Stimulated activated naive CD4-positive, alpha-beta T cell treated with Interleukin-2 at 50 U/mL for 16 hours (primary cell): ENCODE measurements at places on chromosomes 3 and 15.
A peak's percentile ranks its signal among the peaks of the same experiment; 100 is the strongest.

GRCh38 chr3:170448584-170448983 is 29.9 kb downstream of the CLDN11 start:
- no peak for DNase-seq

GRCh38 chr15:96355568-96356187 is 25.2 kb downstream of the NR2F2 start:
- DNase-seq, result no peak

- DNase-seq, result no peak
These were observed 277 bp upstream of the HDDC3 start for GRCh38 chr15:90932660-90932991.

DNA sequence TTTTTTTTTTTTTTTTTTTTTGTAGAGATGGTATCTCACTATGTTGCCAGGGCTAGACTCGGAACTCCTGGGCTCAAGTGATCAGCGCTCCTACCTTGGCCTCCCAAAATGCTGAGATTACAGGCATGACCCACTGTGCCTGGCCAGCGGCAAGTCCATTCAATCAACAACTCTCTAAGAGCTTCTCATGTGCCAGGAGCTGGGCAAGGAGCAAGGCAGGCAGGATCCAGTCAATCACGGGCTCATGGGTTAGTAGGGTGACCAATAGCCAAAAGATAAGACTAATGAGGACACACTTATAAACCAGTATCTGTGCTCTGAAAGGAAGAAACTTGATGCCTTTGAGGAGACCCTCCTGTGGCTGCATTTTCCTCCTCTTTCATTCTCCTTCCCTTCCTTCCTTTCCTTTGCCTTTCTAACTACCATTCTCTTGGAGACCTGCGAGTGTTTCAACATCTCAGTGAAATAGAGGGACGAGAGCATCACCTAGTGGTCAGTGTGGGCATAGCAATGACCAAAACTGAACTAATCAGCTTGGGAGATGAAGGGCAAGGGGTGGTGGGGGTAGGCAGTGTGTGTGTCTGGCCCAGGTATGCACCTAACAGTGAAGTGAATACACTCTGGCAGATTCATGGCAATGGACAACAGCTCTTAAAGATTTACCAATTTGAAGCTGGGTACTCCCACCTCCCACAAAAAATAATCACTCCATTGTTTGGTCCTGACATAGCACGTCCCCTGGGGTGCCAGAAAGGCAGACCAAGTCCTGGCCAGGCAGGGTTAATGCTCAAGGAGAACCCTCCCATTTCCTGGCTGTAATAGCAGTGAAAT is 6.3 kb downstream of the RPP25 start:
- peak; percentile 60 for DNase-seq

DNA sequence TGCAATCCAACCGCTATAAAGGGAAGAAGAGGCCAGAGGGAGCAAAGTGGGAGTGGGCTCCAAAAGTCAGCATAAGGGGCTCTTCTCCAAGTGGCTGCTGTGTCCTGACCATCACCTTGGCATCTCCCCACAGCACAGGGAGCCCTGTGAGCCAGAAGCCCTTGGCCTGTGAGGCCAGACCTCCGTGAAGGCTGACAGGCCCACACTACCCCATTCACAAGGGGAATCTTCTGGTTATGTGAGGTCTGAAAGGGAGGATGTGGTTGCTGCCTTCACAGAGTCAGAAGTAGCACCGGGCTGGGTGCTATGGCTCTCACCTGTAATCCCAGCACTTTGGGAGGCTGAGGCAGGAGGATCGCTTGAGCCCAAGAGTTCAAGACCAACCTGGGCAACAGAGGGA is 2.6 kb upstream of the ULK3 start:
- no peak for DNase-seq

DNA sequence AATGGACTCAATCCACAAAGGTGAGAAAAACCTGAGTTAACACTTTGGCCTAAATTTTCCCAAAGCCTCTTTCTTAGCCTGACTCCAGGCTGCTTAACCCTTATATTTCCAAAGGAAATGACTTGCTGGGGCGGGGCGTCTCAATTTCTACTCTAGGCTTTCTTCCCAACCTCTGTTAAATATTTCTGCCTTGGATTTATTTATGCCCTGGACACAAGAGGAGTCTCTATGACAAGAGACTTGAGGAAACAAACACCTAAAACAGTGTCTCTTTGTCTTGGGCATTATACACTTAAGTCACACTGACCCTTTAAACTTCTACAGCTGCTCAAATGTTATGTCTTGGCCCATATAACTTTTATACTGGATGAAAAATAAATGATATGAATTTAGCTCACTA is 28.3 kb upstream of the AP4E1 start:
- no peak for DNase-seq

GRCh38 chr3:138670407-138670806 is 61.8 kb downstream of the FAIM start:
- no peak for DNase-seq

GRCh38 chr15:96106628-96107027 is 223.9 kb upstream of the NR2F2 start:
- DNase-seq, result no peak

GRCh38 chr15:59282515-59283337 is 76.1 kb downstream of the LDHAL6B start:
- DNase-seq, result no peak

- no peak for DNase-seq
These were observed 8.2 kb upstream of the ANKRD63 start for GRCh38 chr15:40290918-40291574.

DNA sequence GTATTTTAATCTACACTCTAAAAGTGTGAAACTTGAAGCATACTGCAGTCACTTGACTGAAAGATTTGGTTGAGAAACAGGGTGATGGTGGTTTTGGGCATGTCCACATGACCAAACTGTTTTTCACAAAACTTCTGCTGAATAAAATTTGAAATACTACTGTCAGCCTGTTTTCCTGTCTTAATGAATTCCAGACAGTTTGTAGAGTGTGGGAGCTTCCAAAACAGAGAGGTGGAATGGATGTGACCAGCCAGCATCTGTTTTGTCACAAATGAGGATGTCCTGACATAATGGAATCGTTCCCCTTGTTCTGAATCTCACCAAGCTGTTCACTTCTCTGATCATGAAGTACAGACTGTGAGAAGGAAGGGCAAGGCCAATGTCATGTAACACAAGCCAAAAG is 11.8 kb downstream of the MITF start:
- DNase-seq, result no peak

DNA sequence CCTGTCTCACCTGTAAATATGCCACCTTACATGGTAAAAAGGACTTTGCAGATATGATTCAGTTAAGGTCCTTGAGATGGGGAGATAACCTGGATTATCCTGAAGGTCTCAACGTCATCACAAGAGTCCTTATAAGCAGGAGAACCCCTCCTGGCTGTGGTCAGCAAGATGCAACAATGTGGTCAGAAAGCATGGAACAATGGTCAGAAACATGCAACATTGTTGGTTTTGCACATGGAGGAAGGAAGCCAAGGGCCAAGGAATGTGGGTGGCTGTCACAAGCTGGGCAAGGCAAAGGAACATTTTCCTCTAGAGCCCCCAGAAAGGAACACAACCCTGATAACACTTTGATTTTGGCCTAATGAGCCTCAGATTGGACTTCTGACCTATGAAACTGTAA is 9.4 kb upstream of the SUMF1 start:
- no peak for DNase-seq

- no peak for DNase-seq
These were observed 62.9 kb upstream of the XCR1 start for GRCh38 chr3:46090161-46090591.

- DNase-seq, result no peak
These were observed 61.9 kb downstream of the VGLL3 start for GRCh38 chr3:86929046-86929445.

GRCh38 chr3:59920822-59921221 is 871.0 kb upstream of the CFAP20DC start:
- no peak for DNase-seq

- DNase-seq, result no peak
These were observed 412.1 kb upstream of the DPH6 start for GRCh38 chr15:35958021-35958420.

DNA sequence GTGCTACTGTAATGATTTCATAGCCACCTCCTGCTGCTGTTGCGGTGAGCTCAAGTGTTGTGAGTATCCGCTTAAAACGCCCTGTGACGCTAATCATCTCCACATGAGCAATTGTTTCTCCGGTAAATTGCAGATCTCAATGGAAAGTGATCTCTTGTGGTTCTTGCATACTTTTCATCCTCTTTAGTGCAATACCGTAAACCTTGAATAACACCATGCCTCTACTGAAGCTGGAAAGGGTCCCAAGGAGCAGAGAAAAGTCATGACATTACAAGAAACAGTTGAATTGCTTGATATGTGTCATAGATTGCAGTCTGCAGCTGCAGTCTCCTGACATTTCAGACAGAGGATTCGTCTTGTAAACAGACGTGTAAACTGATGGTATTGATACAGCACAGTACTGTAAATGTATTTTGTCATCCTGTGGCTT is 6.0 kb upstream of the CEMIP start:
- no peak for DNase-seq

- DNase-seq, result no peak
These were observed 7.7 kb upstream of the FLNB start for GRCh38 chr3:58000306-58001085.

GRCh38 chr15:35191783-35192182 is 106.7 kb upstream of the NANOGP8 start:
- no peak for DNase-seq

DNA sequence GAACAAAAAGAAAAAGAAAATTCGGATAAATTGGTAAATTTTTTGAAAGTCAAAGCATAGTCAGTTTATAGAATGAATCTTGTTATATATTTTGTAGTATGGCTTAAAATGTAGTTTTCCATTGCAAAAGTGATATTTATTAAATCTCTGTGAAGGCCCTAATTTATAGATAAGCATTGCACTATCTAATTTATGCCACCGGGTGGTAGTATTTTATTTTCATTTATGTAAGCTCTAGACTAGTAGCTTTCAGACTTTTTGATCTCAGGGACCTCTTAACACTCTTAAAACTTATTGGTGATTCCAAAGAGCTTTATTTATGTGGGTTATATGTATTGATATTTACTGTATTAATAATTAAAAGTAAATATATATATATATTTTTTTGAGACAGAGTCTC is 133.9 kb upstream of the LRRFIP2 start:
- DNase-seq, result no peak
